ENCODE measurements at places on chromosomes 2 and 18.

DNA sequence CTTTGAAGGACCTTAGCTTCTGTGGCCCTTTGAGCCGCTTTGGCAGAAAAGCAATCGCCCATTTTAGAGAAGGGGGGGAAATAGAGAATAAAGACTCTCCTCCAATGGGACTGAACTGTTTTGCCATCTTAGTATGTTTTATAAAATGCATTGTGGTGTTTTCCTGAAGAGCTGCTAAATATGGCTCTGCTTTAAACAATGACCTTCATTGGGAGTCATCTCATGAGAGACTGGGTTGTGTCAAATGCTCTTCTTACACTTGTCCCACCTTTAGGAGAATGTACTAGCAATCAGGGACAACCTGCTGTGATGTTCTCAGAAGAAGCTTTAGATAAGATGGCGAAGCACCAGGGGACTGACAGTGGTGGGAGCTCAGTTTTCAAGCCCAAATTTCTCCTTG, 418.9 kb upstream of the POU3F3 start:
- no peak for DNase-seq

- no peak for DNase-seq
Measured at GRCh38 chr2:67159929-67160328, 237.2 kb upstream of the ETAA1 start.

DNA sequence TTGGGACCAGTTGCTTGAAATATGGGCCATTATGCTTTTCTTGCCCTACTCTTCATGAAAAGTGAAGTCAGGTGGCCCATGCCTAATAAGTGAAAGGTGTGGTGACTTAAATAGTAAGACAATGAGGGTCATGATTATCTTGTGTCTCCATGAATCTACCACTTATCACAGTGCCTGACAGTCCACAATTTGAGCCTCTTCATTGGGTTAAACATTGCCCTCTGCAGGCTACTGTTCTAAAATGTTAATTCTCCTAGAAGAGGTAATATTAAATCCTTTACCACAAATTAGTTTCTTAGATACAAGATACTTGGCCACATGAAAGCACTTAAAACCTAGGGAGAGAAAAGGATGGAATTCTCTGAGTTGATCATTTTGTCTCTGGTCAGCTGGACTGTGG, 4.0 kb downstream of the EGR4 start:
- DNase-seq = no peak

- DNase-seq = no peak
Measured at GRCh38 chr18:2905854-2906703, 59.3 kb downstream of the EMILIN2 start.

- no peak for DNase-seq
Measured at GRCh38 chr2:144524118-144525009, 4.4 kb upstream of the ZEB2 start.

GRCh38 chr18:50472941-50473340, 86.9 kb upstream of the MAPK4 start:
- no peak for DNase-seq

- DNase-seq = no peak
Measured at GRCh38 chr2:174827371-174828369, 63.4 kb upstream of the CHRNA1 start.

DNA sequence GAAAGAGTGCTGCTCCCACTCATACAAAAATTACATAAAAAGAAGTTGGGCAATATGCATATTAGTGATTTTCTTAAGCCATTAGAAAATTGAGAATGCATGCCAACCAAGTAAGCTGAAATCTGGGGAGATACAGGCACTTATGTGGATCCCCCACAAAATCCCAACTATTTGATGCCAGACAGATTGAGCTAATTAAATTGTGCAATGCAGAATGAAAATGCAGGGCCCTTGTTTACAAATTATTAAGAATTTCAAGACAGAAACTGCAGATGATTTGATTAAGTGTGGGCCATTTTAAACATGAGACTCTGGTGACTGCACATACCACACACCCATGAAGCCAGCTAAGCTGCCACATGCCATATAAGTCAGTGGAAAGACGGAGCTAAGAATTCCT, 554.5 kb downstream of the CBLN2 start:
- no peak for DNase-seq

GRCh38 chr18:614193-614592, 17.4 kb downstream of the CLUL1 start:
- DNase-seq = no peak

GRCh38 chr2:46246790-46247189, 50.4 kb upstream of the EPAS1 start:
- DNase-seq = no peak

- peak; percentile 41 for DNase-seq
Measured at GRCh38 chr2:182522405-182522896, 95.6 kb upstream of the PDE1A start.

- no peak for DNase-seq
Measured at GRCh38 chr18:56709463-56709862, 58.3 kb downstream of the WDR7 start.

- no peak for DNase-seq
Measured at GRCh38 chr2:217843324-217843723, 159.5 kb downstream of the TNS1 start.

- DNase-seq = no peak
Measured at GRCh38 chr2:40256649-40257048, 195.2 kb downstream of the SLC8A1 start.

DNA sequence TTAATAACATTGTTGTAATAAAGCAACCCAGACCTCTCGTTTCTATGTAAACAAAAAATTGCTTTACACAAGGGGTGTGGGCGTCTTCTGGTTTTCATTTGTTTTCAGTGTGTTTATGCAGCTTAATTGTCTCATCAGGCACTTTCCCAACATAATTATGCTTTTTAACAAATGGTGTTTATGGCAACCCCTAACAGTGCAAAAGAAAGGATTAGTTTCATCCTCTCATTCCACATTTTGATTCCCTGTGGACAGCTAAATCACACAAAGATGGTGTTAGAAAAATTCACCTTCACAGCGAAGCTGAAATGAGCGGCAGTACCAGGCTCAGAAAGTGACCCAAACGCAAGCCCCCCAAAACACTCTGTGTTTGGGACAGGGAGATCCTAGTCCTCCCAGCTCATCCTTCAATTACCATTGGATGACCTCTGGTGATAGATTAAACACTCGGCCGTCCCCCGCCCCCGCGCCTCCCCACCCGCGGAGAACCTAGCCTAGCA, 724 bp downstream of the FTCDNL1 start:
- DNase-seq = no peak

DNA sequence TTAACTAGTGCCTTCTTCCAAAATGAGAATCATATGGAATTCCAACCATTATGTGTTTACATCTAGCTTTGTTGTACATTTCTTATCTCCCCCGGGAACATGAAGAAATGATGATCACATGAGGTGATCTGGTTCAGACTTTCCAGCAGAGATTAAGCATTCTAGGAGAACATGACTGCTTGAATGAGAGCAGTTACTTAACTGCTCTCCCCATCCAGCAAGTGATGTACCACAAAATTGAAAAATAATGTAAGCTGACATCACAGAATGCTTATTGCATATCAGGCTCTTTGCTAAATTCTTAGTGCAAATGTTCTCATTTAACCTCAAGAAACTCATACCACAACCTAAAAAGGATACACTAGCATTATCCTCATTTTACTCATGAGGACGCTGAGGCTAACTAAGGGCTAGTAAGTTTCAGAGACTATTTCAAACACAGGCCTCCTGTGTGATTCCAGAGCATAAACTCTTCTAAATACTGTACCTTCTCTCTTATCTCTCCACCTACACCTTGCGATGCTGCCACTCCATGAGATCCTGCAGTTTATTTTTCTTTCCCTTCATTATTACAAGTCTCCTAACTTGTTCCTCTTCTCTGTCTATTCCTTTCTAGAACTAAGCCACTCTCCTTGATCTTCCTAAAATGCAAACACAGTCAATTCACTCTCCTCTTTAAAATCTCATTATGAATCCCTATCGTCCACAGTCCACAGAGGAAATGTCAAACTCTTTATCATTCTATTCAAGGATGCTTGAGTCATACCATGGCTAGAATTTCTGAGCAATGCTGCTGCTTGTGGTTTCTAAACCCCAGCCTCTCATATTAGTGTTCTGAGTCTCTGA, 1224.8 kb upstream of the ZEB2 start:
- no peak for DNase-seq

- no peak for DNase-seq
Measured at GRCh38 chr2:3661149-3661660, 3.2 kb downstream of the ALLC start.

- no peak for DNase-seq
Measured at GRCh38 chr2:205750797-205751196, 68.5 kb downstream of the NRP2 start.

DNA sequence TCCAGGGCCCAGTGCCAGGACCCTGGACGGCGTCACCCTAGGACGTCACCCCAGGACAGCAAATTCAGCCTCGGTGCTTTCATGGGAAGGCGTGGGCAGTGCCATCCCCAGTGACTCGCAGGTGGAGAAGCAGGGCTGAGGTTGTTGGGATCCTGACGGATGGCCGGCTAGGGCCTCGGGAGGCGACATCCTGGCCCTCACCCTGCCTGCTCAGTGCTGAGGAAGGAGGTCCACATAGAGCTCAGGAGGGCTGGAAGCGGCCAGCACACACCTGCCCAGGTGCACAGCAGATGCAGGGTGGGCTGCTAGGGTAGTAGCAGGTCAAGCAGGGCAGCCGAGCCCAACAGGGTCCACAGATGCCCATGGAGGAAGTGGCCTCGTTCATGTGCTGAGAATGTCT, 482.0 kb upstream of the SALL3 start:
- DNase-seq = no peak

GRCh38 chr2:11030909-11031308, 119.2 kb downstream of the KCNF1 start:
- DNase-seq = no peak

GRCh38 chr18:21739604-21740537, 721 bp upstream of the MIB1 start:
- no peak for DNase-seq

DNA sequence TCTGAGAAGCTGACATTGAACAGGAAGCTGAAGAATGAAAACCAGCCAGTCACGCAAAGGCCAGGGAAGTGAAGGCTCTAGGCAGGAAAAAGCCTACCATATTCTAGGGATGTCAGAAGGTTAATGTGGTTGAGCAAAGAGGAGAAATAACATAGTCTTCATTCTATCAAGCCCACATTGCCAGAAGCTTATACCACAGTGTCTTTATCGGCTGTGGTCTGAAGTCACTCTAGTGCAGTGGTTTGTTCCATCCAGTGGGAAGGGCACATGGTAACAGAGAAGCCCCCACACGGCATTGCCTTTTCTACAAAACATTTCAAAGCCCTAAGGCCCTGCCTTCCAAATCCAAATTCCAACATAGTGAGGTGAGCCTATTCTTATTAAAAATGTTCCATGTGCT, 311.3 kb downstream of the TNS1 start:
- no peak for DNase-seq

GRCh38 chr18:79336556-79337142, 59.1 kb upstream of the NFATC1 start:
- no peak for DNase-seq

DNA sequence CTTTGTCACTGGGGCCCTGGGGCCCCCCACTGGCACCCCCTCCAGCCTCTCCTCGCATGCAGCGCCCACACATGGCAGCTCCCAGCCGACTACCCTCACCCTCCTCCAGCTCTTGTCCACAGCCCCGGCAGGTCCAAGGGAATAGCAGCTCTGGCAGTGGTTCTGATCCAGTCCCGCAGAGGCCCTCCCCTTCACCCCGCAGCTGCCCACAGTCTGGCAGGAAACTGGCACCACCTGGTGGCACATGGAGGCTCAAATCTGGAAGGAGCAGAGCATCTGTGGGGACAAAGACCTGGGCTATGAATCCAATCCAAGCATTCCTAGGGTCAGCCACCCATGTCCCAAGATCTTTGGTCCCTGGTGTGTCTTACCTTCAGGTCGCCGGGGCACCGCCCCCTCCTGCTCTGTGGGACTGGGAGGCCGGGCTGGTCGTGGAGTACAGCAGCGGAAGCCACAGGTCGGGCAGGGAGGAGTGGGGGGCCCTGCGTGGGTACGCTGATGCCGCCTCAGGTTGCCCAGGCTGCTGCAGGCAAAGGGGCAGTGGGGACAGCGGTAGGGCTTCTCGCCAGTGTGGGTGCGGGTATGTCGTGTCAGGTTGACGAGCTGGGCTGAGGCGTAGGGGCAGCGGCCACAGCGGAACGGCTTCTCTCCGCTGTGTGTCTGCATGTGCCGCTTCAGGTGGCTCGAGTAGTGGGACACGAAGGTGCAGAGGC, 2.3 kb downstream of the ZNF513 start:
- no peak for DNase-seq

- no peak for DNase-seq
Measured at GRCh38 chr2:29281916-29282247, 166.7 kb downstream of the CLIP4 start.
